Pulmonary artery endothelial cell (primary cell): ENCODE measurements at places on chromosomes 3 and 15. TPM values are rescaled to one million over a fixed set of nuclear protein-coding genes. Genes with fewer than 3 reads are reported as not detected.

The TMC3 gene
- not detected in 2 replicates for total RNA-seq

DNA sequence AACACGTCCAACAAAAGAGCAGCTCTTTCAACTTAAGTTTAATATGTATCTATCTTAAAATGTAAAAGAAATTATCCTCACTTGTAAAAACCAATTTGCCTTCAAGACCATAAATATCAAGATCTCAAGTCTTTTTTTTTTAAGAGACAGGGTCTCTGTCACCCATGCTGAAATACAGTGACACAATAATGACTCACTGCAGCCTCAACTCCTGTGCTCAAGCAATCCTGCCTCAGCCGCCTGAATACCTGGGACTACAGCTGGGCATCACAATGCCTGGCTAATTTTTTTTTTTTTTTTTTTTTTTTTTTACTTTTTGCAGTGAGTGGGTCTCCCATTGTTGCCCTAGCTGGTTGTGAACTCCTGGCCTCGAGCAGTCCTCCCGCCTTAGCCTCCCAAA lies 26.0 kb downstream of the ACAP2 start:
- DNase-seq: no peak

GRCh38 chr3:10142707-10143560 lies 1.4 kb downstream of the VHL start:
- no peak for DNase-seq

GRCh38 chr15:40871749-40872617 lies 2.1 kb downstream of the RHOV start:
- no peak for DNase-seq

DNA sequence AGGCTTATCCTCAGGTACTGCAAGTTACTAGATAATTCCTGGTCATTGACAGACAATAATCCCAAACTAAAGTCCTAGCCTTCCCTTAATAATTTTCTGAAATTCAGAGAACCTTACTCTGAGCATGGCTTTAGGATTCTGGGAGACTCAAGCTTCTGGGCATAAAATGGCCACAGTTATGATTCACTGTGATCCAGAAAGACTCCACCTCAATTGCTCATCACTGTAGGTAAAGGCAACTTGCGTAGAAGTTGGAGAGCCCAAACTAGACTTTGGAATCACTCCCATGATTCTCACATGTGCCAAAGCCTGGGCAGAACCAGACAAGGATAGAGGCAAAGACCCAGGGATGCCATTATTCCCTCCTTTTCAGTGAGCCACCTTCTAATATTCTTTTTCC lies 195.3 kb downstream of the OSBPL10 start:
- DNase-seq: no peak

The MAP6D1 gene
- total RNA-seq: 2.2 and 2.9 TPM in 2 replicates

The SMCO1 gene
- total RNA-seq: 0.07 TPM in 1 of 2 replicates, not detected in the other

GRCh38 chr3:178520451-178520850 lies 15.8 kb upstream of the KCNMB2 start:
- DNase-seq: no peak

GRCh38 chr3:193842832-193843473 lies 249.9 kb downstream of the OPA1 start:
- no peak for DNase-seq

- DNase-seq: no peak
Observed at GRCh38 chr3:61200270-61200669, 51.0 kb downstream of the FHIT start.

The RSL24D1 gene
- total RNA-seq: 59.7 and 99.4 TPM in 2 replicates

DNA sequence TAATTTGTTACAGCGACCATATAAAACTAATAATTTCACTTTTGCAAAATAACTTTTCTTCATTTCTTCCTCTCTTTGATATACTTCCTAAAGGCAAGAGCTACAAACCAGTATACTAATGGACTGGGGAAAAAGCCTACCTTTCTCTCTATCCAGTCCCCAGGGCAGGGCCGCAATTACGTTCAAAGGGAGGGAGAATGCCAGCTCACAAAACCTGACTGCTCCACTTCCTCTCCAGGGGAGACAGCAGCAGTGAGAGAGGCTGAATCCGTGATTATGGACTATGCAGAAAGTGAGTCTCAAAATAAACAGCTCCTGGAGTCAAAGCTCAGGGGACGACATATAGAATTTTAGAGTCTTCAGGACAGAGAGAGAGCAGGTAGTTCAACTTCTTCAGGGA lies 126.9 kb upstream of the HES1 start:
- no peak for DNase-seq
